ENCODE measurements at places on chromosomes 3 and 15.
A peak's percentile ranks its signal among the peaks of the same experiment; 100 is the strongest.

DNA sequence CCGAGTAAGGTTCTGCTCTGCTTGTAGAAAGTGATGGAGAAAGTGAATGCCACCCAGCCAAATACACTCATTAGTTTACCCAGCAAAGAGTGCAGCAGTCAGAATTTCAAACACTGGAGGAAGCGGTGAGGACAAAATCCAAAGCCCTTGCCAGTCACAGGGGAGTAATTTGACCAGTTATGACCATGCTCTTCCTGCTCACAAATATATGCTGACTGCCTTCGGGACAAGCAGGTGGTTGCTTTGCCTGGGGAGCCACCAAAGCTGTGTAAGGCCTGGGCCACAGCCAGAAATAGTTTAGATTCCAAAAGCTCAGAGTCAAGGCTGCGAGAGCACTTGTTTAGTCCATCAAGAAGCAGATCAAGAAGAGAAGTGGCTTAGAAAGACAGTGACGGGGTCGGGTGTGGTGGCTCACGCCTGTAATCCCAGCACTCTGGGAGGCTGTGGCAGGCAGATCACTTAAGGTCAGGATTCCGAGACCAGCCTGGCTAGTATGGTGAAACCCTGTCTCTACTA, 51.0 kb upstream of the ATP13A3 start:
- no peak for DNase-seq

DNA sequence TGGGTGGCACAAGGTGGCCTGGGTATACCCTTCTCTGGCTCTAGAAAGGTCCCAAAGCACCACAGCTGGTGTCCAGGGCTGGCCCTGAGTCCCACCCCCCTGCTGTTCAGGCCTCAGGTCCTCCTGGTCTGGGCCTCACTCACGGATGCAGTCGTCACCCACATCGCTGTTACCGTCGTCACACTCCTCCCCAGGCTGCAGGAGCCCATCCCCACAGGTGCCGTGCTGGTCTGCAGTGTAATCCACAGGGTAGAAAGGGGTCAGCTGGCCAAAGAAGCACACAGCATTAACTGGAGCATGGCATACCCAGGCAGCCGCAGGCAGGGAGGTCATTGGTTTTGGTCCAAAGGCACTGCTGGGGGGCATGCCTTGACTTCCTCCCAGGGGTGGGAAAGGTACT, 28.4 kb downstream of the EAF1 start:
- no peak for DNase-seq

- no peak for DNase-seq
Measured at GRCh38 chr3:181354140-181354539, 357.6 kb upstream of the SOX2 start.

DNA sequence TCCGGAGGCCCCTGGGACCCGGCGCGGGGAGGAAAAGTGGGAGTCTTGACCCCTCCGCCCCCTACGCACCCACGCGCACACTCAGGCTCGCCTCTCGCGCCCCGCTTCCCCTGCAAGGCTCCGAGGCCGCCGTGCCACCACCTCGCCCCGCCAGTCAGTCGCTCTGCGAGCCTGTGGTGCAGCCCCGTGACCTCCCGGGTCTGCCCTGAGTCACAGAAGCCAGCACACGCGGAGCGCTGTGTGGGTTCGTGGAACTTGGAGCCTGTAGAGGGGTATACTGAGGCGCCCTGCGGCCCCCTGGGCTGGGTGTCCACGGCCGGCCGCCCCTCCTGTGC, 380 bp upstream of the ALS2CL start:
- DNase-seq, result no peak

GRCh38 chr15:70126362-70126761, 28.6 kb upstream of the TLE3 start:
- DNase-seq, result no peak

GRCh38 chr15:57795261-57795660, 88.7 kb downstream of the POLR2M start:
- DNase-seq, result no peak

DNA sequence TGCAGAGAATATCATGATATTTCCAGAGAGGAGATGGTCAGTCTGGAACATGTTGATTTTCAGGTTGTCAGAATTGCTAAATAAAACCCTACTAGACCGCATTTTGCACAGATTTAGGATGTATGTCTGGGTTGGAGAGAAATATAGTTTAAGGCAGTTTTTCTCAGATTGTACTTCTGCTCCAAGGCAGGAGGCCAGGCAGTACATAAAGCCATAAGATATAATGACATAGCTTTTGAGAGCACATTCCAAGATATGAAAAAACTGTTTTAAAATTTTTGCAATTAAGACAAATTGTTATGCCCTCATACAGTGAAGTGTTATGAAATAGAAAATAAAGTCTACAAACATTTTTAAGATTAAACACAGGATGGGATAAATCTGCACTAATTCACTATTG, 301.8 kb upstream of the CBLB start:
- DNase-seq, result no peak

- DNase-seq, result no peak
Measured at GRCh38 chr15:40240619-40241221, 1.9 kb downstream of the PAK6 start.

DNA sequence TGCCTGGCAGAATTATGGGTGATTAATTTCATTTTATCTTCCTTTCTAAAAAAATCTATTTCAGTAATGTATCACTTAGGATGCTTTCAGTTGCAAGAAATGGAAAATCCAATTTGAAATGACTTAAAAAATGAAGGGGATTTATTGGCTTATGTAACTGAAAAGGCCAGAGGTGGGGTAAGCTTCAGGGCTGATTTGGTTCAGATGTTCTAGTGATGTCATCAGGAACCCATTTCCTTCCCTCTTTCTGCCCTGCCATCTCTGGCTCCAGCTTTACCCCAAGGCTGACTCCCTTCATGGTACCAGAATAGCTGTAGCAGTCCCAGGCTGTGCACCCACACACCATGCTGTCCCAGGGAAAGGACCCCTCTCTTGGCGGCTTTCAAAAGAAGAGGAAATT, 18.5 kb upstream of the REC114 start:
- no peak for DNase-seq

- no peak for DNase-seq
Measured at GRCh38 chr15:72492733-72493132, 18.6 kb downstream of the ARIH1 start.

- no peak for DNase-seq
Measured at GRCh38 chr3:57709559-57709958, 16.7 kb upstream of the DENND6A start.

- no peak for DNase-seq
Measured at GRCh38 chr3:11929531-11929930, 74.7 kb upstream of the SYN2 start.

- no peak for DNase-seq
Measured at GRCh38 chr3:157464321-157464720, 27.7 kb downstream of the PTX3 start.

DNA sequence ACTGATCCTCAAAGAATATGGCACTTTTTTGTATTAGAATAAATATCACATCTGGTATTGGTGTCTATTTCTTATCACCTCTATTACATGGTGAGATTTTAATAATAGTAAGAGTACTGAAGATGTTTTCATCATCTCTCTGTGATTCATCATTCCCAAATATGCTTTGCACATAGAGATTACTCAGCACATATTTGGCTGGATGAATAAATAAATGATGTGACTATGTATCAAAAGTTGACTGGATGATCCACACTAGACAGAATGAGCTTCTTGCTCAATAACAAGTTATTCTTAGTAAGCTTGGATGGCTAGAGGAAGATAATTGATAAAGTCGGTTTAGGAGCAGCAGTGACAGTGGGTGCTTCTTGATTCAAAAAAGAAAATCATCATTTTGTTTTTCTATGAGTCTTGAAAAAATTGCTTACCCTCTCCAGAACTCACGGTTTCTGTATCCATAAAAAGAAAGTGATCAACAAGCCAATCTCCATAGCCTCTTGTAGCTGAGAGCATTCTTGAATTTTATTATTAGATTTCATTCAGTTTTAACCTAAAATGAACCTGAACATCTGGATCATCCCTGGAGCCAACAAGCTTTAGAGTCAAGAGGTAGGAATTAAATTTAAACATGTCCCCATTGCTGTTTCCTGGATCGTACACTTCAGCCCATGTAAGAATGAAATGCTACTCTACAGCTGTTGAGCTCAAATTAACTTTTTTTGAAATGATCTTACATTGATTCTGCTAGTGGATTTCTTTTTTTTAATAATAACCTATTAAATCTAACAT, 104.8 kb upstream of the OSTN start:
- no peak for DNase-seq

GRCh38 chr15:99438691-99439523, 126.9 kb upstream of the MEF2A start:
- DNase-seq, result no peak

GRCh38 chr15:85839643-85840042, 44.9 kb upstream of the KLHL25 start:
- no peak for DNase-seq

DNA sequence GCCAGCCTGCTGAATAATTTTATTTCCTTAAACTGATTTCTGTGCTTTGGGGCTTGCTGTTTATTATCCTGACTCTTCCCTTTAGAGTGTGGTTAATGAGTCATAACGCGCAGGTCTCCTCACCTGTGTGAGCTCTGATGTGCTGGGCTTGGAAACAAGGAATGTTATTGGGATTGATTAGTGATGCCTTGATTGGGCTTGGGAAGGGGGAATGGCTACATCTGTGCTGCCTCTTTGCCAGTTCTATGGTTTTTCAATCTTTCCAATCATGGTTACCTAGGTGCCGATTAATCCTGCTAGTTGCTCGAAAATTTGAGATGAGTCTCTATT, 161.0 kb downstream of the THSD4 start:
- DNase-seq, result no peak

- DNase-seq, result no peak
Measured at GRCh38 chr15:37028625-37029296, 71.6 kb downstream of the MEIS2 start.

- peak; percentile 82 for DNase-seq
Measured at GRCh38 chr3:66428733-66429132, 72.1 kb downstream of the LRIG1 start.

GRCh38 chr3:193814166-193814892, 221.3 kb downstream of the OPA1 start:
- no peak for DNase-seq

DNA sequence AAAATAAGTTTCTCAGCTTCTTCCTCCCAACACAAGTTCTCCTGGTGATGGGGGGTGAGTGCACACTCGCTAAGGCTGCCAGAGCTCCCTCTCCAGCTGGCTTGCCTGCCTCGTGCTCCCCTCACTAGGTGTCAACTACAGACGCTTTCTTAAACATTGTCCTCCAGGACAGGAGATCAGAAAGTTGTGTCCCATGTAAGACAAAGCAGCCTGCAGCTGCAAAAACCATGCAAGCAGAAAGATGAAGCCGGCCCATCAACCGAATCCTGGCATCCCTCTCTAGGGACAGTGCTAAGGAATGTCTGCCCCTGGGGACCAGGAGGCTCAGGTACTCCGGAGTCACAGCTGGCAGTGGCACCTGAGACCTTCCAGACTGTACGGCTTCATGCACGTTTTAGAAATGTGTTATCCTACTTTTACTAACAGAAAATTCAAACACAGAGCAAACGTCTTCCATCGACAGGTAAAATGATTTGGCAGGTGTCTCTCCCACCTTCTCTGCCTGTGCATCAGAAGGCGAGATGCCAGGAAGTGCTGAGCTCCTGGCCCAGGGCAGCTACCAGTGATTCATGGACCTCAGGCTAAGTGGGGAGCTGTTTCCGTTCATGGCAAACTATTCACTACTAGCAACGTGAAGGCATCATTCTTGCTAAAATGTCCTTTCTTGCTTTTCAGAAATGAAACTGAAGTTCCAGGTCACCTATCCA, 246.1 kb downstream of the ADAMTS17 start:
- DNase-seq, result no peak

GRCh38 chr15:77671362-77672056, 38.8 kb upstream of the LINGO1 start:
- no peak for DNase-seq

DNA sequence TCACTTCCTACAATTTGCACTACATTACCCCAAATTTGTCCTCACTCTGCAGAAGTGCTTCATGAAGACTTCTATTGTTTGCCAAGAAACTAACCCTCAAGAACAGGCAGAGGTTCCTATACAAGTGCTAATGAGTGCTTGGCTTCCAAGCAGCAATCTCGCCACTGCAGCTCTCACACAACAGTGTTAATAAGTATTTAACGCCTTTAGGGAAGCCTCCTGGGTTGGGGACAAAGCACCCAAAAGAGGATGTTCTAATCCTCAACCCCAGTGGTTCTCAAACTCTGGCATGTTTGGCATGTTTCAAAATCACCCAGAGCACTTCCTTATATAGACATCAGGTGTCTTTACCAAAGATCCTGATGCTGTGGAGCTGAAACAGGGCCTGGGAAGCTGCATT, 64.6 kb downstream of the ZIC4 start:
- no peak for DNase-seq

- DNase-seq, result no peak
Measured at GRCh38 chr15:85316244-85316934, 64.0 kb upstream of the AKAP13 start.

GRCh38 chr15:31306426-31307269, 20.0 kb upstream of the KLF13 start:
- DNase-seq, result peak; percentile 96

Measured in substantia nigra (tissue), 51 donors.